ENCODE measurements at places on chromosomes 12 and 14.
A peak's percentile ranks its signal among the peaks of the same experiment; 100 is the strongest.

DNA sequence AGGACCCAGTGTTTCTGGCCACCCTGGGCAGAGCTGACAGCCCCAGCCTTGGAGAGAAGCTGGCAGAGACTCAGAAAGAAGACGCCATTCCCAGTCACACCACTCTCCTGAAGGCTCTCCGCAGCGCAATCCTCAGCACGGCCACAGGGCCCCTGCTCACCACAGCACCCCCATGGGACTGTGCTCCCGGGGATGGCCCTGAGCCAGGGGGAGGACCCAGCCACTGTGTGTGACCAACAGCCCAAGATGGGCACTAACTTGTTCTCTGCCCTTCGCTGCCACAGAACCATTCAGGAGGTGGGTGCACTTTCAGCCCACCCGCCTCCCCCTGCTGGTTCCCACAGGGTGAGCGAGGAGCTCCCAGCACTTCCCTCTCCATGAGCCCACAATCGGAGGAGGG is 57.1 kb downstream of the CCNK start:
- no peak for DNase-seq

GRCh38 chr12:66688846-66689439 is 10.1 kb upstream of the GRIP1 start:
- DNase-seq, result peak; percentile 25

GRCh38 chr14:27528328-27528727 is 930.5 kb upstream of the NOVA1 start:
- no peak for DNase-seq

DNA sequence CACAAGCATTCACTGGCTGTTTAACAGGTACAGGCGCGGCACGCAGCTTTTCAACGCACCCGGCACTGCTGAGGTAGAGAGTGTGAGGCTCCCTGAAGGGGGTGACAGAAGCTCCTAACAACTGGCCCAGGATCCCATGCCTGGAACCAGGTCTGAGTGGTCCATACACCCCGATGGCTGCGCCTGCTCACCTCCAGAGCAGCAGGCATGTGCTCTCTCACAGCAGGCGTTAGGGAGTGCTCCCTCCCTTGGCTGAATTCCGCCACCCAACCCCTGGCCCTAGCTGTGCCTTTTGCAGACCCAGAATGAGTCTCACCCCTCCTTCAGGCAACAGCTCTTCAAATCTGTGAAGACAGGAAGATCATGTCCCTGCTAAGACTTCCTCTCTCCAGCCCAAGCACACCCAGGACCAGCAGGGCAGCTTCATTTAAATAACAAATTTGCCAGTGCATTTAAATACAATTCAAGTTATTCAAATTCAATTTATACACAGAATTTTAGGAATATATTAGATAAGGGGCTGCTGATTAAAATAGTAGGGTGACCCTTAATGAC is 86.0 kb downstream of the SETD3 start:
- no peak for DNase-seq

GRCh38 chr12:118544569-118544968 is 168.2 kb downstream of the SUDS3 start:
- DNase-seq, result no peak
